ENCODE measurements at places on chromosomes 2 and 18.

GRCh38 chr2:12501469-12502158 is 215.1 kb upstream of the TRIB2 start:
- DNase-seq, result peak; percentile 48

DNA sequence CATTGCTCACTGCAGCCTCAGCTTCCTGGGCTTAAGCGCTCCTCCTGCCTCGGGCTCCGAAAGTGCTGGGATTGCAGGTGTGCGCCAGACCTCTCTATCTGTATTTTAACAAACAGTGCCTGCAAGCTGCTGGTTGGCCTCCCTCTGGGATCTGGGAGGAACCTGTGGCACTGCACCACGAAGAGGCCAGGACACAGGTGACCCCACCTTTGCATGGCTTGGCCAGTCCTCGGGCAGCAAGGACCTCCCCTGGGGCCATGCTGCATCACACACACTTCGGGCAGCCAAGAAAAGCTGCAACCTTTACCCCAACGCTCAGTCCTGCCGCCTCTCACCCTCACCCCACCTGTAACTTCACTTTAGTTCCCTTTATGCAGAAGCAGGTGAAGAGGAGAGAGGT is 70.0 kb downstream of the PXDN start:
- DNase-seq, result no peak

- DNase-seq, result peak; percentile 75
These were observed 23.7 kb downstream of the METTL4 start for GRCh38 chr18:2547477-2548087.

GRCh38 chr2:45890819-45891218 is 239.3 kb downstream of the PRKCE start:
- no peak for DNase-seq

DNA sequence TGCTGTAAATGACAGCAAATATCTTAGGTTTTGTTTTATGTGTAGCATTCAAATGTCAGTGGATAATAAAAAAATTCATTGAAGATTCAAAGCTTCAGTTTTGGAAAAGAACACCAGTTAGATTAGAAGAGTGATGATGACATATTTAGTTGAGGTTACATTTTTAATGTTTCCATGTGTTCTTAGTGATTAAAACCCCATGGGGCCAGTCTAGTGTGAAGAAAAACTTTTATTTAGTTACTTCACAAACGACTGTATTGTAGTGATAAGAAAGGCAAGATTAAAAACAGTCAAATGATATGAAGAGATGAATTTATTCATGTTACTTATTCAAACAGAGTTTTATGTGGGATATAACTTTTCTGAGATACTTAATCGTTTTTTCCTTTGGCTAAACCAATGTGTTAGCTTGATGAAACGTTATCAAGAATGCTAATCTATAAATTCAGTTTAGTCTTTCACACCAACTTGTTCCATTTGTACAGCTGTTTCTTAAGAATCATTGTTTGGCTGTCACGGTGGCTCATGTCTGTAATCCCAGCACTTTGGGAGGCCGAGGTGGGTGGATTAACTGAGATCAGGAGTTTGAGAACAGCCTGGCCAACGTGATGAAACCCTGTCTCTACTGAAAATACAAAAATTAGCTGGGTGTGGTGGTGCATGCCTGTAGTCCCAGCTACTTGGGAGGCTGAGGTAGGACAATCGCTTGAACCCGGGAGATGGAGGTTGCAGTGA is 11.6 kb downstream of the BMPR2 start:
- DNase-seq, result no peak
